Hematopoietic multipotent progenitor cell treated with erythropoietin and hydrocortisone succinate and interleukin-3 and kit ligand, for 15 days (in vitro differentiated cells): ENCODE measurements at places on chromosomes 13 and 19.

GRCh38 chr13:112651750-112652511, 37.9 kb upstream of the ATP11A start:
- DNase-seq, result no peak

GRCh38 chr13:114105521-114106225, 26.8 kb downstream of the RASA3 start:
- DNase-seq, result no peak

DNA sequence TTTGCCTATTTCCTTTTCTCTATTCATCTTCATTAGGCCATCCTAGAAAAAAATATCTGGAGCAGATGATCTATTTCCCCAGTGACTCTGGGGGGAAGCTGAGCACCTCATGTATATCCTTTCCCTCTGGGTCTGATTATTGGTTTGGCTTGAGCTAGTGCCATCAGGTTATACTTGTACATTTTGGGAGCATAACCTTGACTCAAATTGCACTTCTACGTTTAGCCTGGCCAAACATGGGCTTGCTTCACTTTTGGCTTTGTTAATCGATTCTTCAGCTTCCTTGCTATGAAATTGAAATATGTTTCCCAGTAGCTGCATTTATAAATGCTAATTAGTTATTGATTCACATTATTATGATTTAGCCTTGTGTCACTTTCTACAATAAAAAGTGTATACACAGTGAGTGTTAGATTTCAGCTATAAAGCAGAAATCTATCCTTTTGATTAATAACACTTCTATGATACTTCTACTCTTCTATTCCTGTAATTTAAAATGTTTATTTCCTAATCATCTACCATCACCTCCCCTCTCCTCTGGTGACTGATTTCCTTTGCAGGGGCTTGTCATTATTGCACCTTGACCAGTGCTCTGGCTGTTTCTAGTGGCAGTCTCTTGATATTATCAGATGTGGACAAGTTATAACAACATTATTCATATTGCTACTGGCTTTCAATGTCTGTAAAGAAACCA, 37.3 kb downstream of the TNFSF11 start:
- no peak for DNase-seq

- no peak for DNase-seq
These were observed 48.5 kb downstream of the PEX11G start for GRCh38 chr19:7440188-7440975.

GRCh38 chr13:77002590-77003190, 10.8 kb downstream of the CLN5 start:
- DNase-seq, result peak; percentile 34

DNA sequence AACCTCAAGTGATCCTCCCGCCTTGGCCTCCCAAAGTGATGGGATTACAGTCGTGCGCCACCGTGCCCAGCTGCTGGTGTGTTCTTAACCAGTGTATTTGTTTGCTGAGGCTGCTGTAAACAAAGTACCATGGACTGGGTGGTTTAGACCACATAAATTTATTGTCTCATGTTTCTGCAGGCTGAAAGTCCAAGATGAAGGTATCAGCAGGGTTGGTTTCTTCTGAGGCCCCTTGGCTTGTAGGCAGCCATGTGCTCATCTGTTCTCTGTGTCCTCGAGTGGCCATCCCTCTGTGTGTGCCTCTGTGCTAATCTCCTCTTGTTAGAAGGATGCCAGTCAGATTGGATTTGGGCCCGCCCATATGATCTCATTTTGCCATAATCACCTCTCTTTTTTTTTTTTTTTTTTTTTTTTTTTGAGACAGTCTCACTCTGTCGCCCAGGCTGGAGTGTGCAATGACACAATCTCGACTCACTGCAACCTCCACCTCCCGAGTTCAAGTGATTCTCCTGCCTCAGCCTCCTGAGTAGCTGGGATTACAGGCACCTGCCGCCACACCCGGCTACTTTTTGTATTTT, 31.8 kb downstream of the PEX11G start:
- DNase-seq, result no peak

GRCh38 chr13:46810440-46810839, 13.5 kb upstream of the ESD start:
- DNase-seq, result no peak

GRCh38 chr13:112574834-112575613, 12.9 kb downstream of the TUBGCP3 start:
- no peak for DNase-seq

DNA sequence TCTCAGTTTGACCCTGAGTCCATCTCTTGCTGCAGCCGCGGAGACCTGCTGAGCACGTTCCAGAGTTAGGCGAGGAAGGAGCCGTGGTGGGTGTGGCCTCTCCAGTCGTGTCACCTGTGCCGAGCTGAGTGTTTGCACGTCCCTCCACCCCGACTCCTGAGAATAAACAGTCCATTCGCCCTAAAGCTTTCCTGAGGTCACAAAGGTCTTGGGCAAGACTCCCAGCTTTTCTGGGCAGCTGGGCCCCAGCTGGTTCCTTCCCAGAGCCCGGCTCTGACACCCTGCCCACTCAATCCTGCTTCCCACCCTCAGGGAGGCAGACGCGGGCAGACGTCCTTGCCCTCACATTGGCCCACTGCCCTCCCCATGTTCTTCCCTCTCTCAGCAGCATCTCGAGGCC, 142.2 kb downstream of the KCTD15 start:
- DNase-seq, result no peak
